ENCODE measurements at places on chromosomes 4 and X.
A peak's percentile ranks its signal among the peaks of the same experiment; 100 is the strongest.

DNA sequence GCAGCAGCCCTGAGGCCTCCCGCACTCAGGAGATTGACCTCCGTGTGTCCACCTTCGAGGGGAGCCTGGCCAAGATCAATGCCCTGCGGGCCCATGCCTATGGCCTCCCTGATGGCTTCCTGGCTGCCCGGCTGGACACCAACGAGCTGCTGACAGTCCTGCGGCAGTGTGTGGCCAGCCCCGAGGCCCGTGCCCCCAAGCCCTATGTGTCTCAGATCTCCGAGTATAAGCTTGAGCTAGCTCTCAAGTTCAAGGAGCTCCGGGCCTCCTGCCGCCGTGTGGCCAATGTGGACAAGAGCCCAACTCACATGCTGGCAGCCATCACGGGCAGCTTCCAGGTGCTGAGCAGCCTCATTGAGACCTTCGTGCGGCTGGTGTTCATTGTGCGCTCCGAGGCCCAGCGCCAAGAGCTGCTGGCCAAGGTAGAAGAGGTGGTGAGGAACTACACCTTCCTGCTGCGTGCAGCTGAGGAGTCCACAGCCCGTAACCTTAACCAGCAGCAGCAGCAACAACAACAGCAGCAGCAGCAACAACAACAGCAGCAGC is 25.5 kb upstream of the PRPS1 start:
- no peaks in the 10 kb centered on the region for H3K36me3 ChIP-seq
- DNase-seq, result no peak
- no peak overlapping the region for H3K4me3 ChIP-seq
- no peaks in the 10 kb centered on the region for H3K4me1 ChIP-seq

DNA sequence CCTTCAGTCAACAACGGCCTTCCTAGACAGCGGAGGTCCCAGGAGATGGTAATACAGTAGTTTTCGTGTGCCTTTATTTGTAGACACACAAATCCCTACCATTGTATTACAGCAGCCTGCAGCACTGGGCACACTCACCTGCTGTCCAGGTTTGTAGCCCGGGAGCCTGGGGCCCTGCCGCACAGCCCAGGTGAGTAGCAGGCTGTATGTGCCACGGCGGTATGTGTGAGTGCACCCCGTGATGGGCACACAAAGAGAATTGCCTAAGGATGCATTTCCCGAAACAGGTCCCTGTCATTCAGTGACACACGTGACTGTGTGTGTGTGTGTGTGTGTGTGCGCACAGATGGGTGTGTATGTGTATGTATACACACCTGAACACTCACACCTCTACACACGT is 8.1 kb upstream of the SLC25A6 start:
- H3K27me3 ChIP-seq, result no peaks in the 10 kb centered on the region
- no peak overlapping the region for H3K4me3 ChIP-seq
- H3K4me1 ChIP-seq, result peaks cover 2% of the 10 kb centered on the region
- no peak for DNase-seq
- no peak overlapping the region for H3K27ac ChIP-seq
- H3K36me3 ChIP-seq, result peaks cover 15% of the 10 kb centered on the region

DNA sequence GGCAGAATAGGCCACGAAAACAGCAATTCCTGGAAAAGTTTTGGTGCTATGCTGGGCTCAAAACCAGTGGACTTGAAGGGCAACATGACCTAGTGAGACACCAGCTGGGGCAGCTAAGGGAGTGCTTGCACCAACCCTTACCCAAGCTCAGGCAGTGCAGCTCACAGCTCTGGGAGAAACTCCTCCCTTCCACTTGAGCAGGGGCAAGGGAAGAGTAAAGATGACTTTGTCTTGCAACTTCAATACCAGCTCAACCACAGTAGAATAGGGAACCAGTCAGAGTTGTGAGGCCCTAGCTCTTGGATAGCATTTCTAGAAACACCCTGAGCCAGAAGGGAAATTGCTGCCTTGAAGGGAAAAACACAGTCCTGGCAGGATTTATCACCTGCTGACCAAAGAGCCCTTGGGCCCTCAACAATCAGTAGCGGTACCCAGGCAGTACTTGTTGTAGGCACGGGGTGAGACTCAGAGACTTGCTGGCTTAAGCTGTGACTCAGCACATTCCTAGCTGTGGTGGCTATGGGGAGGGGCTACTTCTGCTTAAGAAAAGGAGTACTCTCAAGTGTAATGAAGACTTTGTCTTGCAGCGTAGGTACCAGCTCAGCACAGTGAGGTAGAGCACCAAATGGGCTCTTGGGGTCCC is 19.7 kb upstream of the ABCG2 start:
- H3K4me3 ChIP-seq, result no peak overlapping the region
- no peaks in the 10 kb centered on the region for H3K27me3 ChIP-seq
- peaks cover 8% of the 10 kb centered on the region for H3K4me1 ChIP-seq
- H3K36me3 ChIP-seq, result no peaks in the 10 kb centered on the region
- peak; percentile 98 for DNase-seq
- peak overlapping the region; percentile 84 for H3K27ac ChIP-seq

DNA sequence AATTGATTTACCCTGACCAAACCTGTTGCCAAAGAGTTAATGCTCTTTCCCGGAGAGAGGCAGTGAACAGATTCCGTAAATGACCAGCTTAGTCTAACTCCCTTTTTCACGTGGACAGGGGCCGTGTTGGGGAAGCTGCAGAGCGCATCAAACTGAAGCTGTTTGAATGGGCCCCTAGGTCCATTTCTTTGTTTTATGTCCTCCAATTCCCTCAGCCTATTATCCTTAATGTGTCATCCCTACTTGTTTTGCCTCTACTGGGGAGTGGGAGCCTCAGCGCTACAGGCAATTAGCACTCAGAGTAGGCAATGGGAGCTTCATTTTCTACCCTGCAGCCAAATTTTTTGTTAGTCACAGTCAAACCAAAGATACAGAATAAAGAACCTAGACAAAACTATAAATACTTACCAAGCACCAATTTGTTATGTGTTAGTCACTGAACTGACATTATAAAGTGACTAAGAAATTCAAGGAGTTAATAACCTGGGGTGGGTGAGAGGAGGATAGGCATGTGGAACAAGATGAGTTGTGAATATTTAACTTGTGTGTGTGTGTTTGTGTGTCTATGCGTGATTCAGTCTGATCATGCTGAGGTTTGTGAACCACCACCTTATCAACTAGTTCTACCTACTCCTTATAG is 417.4 kb downstream of the PACRGL start:
- no peak for DNase-seq
- H3K36me3 ChIP-seq, result no peaks in the 10 kb centered on the region
- H3K27ac ChIP-seq, result no peak overlapping the region
- no peaks in the 10 kb centered on the region for H3K27me3 ChIP-seq

GRCh38 chr4:168677063-168677462 is 180.2 kb downstream of the PALLD start:
- H3K4me1 ChIP-seq, result no peaks in the 10 kb centered on the region
- no peaks in the 10 kb centered on the region for H3K36me3 ChIP-seq
- no peak for DNase-seq
- no peaks in the 10 kb centered on the region for H3K27me3 ChIP-seq
- no peak overlapping the region for H3K27ac ChIP-seq

GRCh38 chr4:81606801-81607501 is 135.2 kb upstream of the RASGEF1B start:
- DNase-seq, result peak; percentile 44
- no peak overlapping the region for H3K4me3 ChIP-seq
- no peaks in the 10 kb centered on the region for H3K36me3 ChIP-seq
- H3K4me1 ChIP-seq, result peaks cover 4% of the 10 kb centered on the region
- H3K27ac ChIP-seq, result no peak overlapping the region

- H3K27ac ChIP-seq, result no peak overlapping the region
- no peaks in the 10 kb centered on the region for H3K4me1 ChIP-seq
- peak; percentile 72 for DNase-seq
- H3K4me3 ChIP-seq, result no peak overlapping the region
Observed at GRCh38 chr4:178086320-178086719, 644.1 kb upstream of the AGA start.

- no peak overlapping the region for H3K4me3 ChIP-seq
- H3K27ac ChIP-seq, result no peak overlapping the region
- H3K36me3 ChIP-seq, result no peaks in the 10 kb centered on the region
- peak; percentile 9 for DNase-seq
- H3K27me3 ChIP-seq, result no peaks in the 10 kb centered on the region
- H3K4me1 ChIP-seq, result no peaks in the 10 kb centered on the region
Observed at GRCh38 chr4:175215657-175216056, 297.5 kb downstream of the ADAM29 start.

DNA sequence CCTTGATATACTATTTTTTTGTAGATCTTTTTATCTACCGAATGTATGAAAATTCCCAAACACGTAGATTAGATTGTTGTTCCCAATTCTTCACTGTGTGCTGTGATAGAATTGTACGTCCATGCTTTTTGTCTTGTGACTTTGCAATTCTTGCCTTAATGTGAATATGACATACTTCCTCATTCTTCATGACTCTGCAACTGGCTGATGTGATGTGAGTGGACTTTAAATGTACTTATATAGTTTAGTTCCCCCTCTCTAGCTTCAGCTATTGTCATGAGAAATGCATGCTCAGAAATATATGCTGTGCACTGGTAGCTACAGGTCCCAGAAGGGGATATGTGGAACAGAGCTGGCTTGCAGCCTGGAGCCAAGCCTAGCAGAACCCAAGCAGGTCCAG is 89.4 kb downstream of the FTHL17 start:
- no peak overlapping the region for H3K4me3 ChIP-seq
- H3K27me3 ChIP-seq, result no peaks in the 10 kb centered on the region
- no peak for DNase-seq
- no peaks in the 10 kb centered on the region for H3K36me3 ChIP-seq

DNA sequence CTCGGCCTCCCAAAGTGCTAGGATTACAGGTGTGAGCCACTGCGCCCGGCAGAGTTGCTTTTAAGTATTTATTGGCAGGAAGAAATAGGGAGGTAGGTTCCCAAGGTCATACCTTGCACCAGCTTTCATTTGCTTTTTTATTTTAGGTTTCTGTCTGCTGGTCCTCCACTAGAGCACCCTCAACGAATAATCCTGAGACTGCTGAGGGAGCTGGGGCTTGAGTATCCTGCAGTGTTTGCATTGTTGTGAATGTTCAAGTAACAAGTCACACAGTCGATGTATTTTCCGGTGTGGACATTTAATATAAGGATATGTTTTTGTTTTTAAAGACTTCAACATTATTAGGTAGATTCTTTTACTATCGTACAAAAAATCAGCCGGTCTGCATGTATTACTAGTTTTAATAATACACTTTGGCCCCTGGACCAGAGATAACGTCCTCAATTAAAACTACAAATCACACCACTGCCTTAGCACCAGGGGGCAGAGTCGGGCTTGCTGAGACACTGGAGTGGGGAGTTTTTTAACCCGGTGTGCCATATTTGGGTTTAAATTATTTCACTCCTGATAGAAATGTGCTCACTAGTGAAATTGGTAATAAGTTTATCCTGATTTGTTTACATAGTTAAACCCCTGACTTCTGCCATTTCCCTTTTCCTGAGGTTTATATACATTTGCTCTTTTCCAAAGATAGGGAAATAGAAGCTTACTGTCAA is 11.6 kb downstream of the SMIM20 start:
- DNase-seq, result peak; percentile 67
- H3K36me3 ChIP-seq, result no peaks in the 10 kb centered on the region
- H3K27ac ChIP-seq, result no peak overlapping the region
- no peaks in the 10 kb centered on the region for H3K4me1 ChIP-seq
- H3K27me3 ChIP-seq, result no peaks in the 10 kb centered on the region
- H3K4me3 ChIP-seq, result no peak overlapping the region

- H3K4me1 ChIP-seq, result no peaks in the 10 kb centered on the region
- H3K27ac ChIP-seq, result no peak overlapping the region
- H3K4me3 ChIP-seq, result no peak overlapping the region
- no peak for DNase-seq
- H3K27me3 ChIP-seq, result no peaks in the 10 kb centered on the region
Observed at GRCh38 chr4:149964001-149964796, 114.0 kb upstream of the DCLK2 start.

- H3K4me1 ChIP-seq, result no peaks in the 10 kb centered on the region
- no peak overlapping the region for H3K4me3 ChIP-seq
- no peaks in the 10 kb centered on the region for H3K36me3 ChIP-seq
- no peak for DNase-seq
Observed at GRCh38 chrX:154488336-154489075, 1.9 kb downstream of the SLC10A3 start.

DNA sequence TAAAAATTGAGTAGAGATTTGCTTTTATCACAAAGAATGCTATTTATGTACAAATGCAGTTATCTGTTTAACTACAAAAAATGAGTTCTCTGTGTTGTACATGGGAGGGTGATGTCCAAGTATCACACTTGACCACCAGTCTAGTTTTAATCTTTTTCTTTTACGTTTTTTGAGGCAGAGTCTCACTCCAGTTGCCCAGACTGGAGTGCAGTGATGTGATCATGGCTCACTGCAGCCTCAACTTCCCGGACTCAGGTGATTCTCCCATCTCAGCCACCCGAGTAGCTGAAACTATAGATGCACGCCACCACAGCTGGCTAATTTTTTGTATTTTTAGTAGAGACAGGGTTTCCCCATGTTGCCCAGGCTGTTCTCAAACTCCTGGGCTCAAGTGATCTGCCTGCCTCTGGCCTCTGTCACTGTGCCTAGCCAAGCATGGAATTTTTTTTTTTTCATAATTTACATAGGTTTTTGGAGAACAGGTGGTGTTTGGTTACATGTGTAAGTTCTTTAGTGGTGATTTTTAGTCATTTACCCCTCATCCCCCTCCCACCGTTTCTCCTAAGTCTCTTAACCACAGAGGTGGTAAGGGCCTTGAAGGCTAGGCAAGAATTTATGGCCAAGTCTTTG is 47.9 kb upstream of the RPA4 start:
- H3K4me3 ChIP-seq, result no peak overlapping the region
- H3K27ac ChIP-seq, result no peak overlapping the region
- DNase-seq, result no peak
- no peaks in the 10 kb centered on the region for H3K36me3 ChIP-seq

DNA sequence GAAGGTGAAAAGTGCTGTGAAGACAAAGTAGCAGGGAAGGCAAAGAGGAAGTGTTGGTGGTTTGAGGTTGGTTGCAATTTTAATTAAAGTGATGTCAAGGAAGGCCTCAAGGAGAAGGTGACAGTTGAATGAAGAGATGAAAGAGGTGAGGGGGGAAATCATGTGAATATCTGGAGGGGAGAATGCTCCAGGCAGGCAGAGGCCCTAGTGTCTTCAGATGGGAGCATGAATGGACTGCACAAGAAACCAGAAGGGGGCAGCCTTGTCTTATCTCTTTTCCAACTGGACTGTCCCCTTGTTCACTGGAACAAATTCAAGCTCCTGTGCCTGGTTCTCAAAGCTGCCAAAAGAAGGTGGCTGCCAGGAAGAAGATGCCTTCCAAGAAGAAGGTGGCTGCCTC is 68.4 kb downstream of the MAOB start:
- no peak overlapping the region for H3K27ac ChIP-seq
- H3K36me3 ChIP-seq, result no peaks in the 10 kb centered on the region
- H3K4me3 ChIP-seq, result no peak overlapping the region
- H3K27me3 ChIP-seq, result no peaks in the 10 kb centered on the region

DNA sequence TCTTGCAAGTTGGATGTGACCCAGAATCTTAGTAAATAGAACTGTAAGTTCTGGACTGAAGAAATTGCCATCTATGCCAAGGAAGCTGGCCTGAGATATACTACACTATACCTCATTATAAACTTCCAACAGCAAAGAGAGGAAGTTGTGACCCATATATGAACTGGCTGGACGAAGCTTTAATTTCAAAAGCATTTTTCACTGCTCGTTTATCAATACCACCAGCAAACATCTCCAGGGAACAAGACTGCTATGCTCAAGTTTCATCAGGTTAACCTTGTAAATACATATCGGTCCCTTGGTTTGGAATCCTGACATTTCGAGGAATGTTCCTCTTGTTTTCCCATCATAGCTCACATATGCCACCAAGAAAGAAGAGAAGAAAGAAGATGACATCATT is 334.5 kb upstream of the IGFBP7 start:
- H3K27me3 ChIP-seq, result no peaks in the 10 kb centered on the region
- no peaks in the 10 kb centered on the region for H3K36me3 ChIP-seq
- no peak overlapping the region for H3K27ac ChIP-seq
- no peak overlapping the region for H3K4me3 ChIP-seq

GRCh38 chr4:124202099-124202498 is 510.4 kb downstream of the ANKRD50 start:
- no peaks in the 10 kb centered on the region for H3K36me3 ChIP-seq
- no peak overlapping the region for H3K4me3 ChIP-seq
- no peak overlapping the region for H3K27ac ChIP-seq
- DNase-seq, result peak; percentile 25
